ENCODE measurements at places on chromosomes 3 and 15. TPM values are rescaled to one million over a fixed set of nuclear protein-coding genes. Genes with fewer than 3 reads are reported as not detected.

COL7A1 gene
- 1.9 TPM for total RNA-seq

LRRC34 gene
- total RNA-seq = 0.47 TPM

SLC24A5 gene
- not detected for total RNA-seq

- no peak for DNase-seq
Observed at GRCh38 chr3:47283591-47284364, 1.0 kb downstream of the KLHL18 start.

DNA sequence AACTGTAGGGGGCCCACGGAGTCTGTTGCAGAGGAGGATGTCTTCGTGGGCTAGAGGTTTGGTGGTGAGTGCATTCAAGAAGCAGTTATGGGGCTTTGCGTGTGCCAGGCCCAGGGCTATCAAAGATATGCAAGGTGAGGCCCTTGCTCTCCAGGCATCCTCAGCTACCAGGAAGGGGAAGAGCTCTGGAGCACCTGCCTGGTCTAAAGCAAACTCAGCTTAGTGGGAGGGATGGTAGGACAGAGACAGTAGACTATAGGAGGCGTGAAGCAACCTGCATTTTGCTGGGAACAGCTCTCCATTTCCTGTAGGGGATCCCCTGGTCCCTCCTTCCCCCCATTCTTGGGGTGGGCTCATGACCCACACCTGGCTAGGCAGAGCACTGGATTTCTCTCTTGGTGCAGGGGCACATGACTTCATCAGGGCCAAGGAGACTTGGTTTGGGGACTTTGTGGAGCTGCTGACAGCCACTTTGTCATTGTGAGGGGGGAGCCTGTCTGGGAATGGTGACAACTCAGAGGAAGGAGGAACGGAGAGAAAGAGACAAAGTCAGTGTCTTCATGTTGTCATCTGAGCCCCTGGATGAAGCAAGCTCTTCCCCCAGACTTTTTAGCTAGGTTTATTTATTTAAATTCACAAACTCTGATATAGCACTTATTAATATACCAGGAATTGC, 8.6 kb upstream of the EEFSEC start:
- no peak for DNase-seq

DNA sequence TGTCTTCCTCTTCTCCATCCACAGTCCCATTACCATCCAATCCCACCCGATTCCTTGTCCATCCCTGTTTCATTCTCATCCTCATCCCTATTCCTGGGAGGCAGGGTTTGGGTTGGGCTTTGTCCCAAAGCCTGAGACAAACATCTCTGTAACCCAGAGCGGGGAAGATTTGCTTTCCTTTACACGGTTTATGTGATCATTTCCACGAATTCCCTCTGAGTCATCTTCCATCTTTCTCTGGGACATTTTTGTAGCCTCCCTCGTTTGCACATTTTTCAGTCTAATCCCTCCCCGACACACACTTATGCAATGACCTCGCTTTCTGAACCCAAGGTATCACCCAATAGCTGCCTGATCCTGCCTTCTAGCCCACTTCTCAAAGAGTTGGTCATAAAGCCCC, 22.8 kb downstream of the DUOX2 start:
- no peak for DNase-seq

DNA sequence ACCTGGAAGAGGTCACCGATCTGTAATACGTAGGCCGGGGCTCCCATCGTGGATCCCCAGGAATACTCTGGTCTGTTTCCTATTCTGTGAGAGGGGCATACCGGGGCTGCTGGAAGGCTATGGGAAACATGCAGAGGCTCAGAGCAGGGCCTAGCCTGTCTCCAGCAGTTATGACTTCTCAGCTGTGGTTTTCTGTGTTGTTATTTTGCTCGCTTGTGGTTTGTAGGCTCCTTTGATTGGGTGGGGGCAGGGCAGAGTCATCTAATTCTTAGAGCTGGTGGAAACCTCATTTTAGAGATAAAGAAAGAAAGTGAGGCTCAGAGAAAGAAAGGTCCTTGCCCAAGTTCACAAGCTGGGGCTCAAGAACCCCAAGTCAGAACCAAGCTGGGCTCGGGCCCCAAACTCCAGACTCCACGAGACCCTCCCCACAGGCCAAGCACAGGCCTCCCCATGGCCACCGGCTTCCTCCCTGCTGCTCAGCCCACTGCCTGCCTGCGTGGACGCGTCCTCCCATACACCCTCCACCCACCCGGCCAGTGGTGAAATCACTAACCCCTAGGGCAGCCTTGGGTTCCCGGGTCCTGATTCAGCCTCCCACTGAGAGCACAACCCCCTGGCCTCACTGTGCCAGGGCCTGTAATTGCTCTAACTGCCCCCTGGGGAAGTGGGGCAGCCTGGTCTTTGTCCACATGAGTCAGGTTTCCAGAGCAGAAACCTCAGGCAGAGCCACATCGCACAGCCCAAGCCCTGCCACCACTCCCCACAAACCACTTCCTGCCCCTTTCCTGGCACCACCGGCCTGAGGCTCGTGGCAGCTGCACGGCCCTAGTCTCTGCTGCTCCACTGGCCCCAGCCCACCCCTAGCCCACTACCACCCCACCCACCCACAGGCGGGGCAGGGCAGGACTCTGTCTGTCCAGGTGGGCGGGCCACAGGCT, 270.8 kb downstream of the UACA start:
- peak; percentile 90 for DNase-seq

DNA sequence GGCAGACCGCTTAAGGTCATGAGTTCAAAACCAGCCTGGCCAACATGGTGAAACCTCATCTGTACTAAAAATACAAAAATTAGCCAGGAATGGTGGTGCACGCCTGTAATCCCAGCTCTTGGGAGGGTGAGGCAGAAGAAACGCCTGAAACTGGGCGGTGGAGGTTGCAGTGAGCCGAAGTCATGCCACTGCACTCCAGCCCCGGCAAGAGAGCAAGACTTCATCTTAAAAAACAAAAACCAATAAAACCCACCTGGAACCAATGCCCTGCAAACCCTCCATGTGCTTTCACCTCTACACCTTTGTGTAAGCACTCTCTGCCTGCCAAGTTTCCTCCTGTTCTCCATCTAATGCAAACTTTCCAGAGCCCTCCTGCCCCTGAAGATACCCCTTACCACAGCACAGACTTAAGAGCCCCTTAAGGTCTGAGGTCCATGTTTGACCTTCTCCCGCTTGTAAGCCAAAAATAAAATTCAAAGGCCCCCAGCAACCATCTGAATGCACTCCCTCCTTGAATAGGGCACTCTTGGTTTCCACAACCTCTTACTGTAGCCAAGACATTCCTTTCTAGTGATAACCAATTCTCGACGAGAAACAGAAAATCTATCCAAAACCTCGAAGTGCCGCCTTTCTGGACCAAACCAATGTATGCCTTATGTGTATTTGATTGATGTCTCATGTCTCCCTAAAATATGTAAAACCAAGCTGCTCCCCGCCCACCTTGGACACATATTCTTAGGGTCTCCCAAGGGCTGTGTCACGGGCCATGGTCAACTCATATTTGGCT, 3.0 kb downstream of the RPL32 start:
- DNase-seq = no peak

DNA sequence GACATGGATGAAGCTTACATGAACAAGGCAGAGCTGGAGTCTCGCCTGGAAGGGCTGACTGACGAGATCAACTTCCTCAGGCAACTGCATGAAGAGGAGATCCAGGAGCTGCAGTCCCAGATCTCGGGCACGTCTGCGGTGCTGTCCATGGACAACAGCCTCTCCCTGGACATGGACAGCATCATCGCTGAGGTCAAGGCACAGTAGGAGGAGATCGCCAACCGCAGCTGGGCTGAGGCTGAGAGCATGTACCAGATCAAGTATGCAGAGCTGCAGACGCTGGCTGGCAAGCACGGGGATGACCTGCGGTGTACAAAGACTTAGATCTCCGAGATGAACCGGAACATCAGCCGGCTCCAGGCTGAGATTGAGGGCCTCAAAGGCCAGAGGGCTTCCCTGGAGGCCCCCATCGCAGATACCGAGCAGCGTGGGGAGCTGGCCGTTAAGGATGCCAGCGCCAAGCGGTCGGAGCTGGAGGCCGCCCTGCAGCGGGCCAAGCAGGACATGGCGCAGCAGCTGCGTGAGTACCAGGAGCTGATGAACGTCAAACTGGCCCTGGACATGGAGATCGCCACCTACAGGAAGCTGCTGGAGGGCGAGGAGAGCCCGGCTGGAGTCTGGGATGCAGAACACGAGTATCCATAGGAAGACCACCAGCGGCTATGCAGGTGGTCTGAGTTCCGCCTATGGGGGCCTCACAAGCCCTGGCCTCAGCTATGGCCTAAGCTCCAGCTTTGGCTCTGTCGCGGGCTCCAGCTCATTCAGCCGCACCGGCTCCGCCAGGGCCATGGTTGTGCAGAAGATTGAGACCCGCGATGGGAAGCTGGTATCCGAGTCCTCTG, 77.6 kb downstream of the CLDN11 start:
- DNase-seq = no peak

DNA sequence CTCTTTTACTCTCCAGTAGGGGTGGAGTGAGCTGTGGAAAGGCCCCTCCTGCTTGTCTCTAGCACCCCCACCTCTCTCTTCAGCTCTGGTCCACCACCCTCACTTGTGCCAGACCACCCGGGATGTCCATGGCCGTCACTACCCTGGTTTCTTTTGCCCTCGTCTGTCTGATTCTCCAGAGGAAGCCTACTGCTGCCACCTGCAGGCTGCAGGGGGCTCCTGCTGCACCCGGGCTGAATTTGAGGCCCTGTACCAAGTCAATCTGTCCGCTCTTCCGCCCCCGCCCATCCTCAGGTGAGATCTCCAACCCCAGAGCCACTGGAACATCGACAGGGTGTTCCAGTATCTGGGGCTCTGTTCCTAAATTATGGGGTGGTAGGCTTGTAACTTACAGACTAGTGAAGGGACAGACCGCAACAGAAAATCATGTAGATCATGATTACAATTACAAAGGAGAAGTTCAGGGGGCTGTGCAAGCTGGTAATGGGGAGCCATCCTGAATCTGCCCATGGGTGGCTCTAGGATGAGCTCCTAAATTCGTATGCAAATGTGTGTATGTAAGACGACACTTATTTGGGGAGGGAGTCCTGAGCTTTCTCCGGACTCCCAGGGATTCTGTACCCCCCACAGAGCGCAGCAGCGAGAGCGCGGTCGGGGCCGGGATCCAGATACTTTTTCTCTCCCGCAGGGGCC, 683 bp upstream of the UNC45A start:
- peak; percentile 83 for DNase-seq

- DNase-seq = no peak
Observed at GRCh38 chr3:9251055-9251786, 1.8 kb upstream of the SRGAP3 start.

DNA sequence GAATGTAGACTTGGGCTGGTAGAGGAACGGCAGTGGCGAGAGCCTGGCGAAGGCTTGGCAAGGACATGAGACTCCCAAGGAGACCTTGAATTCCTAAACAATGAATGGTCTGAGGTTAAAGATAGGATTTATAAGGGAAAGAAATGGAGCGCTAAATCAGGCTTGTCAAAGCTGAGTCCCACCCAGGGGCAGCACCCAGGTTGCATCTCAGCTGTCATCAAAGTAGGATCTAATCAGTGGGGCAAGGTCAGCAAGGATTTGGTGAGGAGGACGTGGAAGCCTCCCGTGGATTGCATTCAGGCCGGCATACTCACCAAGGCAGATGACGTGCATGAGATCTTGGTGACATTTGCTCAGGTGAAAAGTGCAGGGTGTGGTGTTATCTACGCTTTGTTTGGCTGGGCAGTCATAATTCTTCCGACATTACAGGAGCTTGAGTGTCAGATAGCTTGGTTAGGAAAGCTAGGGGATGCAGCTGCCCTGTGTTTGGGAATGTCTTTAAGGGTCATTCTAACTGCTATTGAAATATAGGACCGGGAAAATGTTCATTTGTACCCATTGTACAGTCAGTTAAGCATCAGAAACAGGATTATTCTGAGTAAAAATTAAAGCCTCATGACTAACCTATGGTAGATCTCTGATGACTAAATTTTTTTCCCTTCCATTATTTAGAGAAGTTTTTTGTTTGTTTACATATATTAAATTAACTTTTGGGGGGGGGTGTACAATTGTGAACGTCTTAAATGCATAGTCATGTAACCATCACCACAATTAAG, 99.4 kb upstream of the TSC22D2 start:
- no peak for DNase-seq

DNA sequence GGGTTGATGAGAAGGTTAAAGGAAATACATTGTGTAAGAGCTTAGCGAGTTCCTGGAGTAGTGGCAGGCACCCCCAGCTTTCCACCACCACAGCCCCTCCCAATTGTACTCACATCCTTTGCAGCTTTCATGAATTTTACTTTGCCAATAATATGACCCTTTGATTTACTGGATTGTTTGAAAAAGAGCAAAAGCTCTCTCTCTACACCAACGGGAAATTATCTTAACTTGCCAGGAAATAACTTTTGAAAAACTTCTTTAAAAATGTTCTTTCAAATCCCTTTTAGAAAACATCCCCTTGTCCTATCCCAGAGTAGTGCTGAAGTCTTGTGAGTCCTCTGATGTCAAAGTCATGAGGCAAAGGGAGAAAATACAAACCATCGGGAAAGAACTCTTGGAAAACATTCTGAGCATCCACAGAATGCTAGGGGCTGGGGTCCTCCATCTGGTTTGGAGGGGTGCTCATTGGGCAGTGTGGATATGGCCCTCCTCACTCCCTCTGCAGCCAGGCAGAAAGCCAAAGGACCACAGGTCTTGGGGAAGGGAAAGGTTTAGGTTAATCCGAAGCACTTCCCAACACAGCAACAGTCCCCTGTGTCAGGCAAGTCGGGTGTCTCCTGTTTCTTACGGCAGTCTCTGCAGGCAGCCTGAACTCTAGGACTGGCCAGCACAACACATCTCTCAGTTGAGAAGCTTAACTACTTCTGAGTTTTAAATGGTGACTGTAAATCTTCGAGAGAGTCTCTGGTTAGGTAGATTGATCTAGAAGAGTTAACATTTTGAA, 36.5 kb downstream of the BOC start:
- no peak for DNase-seq

DNA sequence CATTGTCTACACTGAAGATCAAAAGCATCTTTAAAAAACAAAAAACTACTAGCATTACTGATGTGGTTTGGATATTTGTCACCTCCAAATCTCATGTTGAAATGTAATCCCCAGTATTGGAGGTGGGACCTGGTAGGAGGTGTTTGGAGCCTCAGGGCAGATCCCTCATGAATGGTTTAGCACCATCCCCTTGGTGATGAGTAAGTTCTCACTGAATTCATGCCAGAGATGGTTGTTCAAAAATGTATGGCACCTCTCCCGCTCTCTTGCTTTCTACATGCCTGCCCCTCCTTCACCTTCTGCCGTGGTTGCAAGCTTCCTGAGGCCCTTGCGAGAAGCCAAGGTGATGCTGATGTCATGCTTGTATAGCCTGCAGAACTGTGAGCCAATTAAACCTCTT, 136.6 kb upstream of the FHIT start:
- DNase-seq = no peak

DNA sequence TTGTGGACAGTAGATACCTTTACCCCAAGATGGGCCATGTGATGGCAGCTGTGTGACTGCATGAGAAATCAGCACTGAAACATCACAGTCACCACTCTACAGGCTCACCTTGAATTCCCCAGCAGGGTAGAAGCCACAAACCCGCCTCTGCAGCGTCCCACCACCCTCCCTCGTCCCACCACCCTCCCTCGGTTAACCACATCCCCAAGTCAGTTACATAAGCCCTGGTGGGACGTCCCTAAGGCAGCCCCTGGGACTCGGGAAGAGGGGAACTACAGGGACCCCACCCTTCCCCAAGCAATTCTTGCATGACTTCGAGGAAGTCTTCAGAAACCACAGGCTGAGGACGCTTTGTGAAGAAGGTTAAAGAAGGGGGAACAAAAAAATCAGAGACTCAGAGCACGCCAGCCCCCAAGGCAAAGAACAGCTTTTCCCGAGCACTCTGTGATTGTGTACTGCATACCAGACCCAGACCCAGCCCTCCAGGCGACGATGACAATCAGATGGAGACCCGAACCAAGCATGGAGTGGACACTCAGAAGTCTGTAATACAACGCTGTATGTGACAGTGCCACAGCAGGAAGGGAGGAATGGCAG, 60.5 kb downstream of the SH3BP5 start:
- DNase-seq = peak; percentile 88

All from CD4-positive, alpha-beta memory T cell (primary cell).